ENCODE measurements at places on chromosomes 7 and 10.

DNA sequence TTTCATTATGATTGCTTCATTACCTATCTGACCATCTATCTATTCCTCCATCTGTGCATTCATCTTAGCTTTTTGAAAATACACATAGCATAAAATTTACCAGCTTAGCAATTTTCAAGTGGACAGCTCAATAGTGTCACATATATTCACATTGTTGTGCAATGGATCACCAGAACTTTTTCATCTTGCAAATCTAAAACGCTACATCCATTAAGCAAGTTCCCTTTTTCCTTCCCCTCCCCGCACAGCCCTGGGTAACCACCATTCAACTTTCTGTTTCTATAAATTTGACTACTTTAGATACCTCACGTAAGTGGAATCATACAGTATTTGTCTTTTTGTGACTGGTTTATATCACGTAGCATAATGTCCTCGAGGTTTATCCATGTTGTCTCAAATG is 78.0 kb upstream of the ADRB1 start:
- peak; percentile 90 for DNase-seq

- no peak for DNase-seq
Measured at GRCh38 chr7:101486433-101487104, 123.9 kb downstream of the COL26A1 start.

DNA sequence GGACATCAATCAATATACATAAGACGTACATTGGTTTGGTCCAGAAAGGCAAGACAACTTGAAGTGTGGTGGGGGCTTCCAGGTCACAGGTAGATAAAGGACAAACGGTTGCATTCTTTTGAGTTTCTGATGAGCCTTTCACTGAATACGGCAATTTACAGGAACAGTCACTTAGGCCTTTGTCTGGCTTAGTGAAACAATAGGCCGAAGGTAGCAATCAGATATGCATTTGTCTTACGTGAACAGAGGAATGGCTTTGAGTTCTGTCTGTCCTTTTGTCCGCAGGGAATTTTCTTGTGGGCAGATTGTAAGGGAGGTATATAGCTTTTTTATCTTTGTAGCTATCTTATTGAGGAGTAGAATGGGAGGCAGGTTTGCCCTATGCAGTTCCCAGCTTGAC is 10.8 kb upstream of the STN1 start:
- no peak for DNase-seq

DNA sequence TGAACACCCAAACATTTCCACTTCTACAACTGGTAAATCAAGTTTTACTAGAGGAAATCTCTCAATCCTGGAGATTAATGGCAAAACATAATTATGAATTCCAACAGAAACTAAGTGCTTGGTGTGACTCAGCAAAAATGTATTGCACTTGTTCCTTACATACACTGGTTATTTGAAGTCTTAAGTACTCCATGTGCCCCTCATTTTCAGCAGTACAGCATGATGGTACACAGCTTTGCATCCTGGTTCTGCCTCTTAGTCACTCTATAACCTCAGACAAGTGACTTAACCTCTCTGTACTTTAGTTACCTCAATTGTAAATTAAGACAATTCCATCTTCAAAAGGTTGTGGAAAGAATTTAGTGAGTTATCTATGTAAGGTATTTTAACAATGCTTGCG is 12.9 kb downstream of the SLC16A12 start:
- no peak for DNase-seq

GRCh38 chr7:96120445-96121225 is 201.3 kb downstream of the SLC25A13 start:
- DNase-seq = no peak

DNA sequence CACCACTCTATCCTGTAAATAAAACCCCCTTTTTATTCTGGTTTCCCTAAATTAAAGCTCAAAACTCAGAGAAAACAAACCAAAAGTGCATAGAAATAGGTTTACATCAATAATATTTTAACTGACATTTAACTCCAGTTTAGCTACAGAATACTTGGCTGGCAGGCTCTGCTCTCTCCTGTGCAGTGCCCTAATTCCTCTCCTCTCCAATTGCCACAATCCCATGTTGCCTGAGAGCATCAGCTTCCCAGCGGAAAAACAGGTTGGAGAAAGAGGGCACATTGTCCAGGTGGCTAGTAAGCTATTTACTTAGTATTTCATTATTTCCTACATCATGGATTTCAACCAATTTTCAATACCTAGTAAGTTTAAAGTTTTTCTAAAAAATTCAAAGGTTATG is 8.7 kb downstream of the SEMA3E start:
- no peak for DNase-seq

DNA sequence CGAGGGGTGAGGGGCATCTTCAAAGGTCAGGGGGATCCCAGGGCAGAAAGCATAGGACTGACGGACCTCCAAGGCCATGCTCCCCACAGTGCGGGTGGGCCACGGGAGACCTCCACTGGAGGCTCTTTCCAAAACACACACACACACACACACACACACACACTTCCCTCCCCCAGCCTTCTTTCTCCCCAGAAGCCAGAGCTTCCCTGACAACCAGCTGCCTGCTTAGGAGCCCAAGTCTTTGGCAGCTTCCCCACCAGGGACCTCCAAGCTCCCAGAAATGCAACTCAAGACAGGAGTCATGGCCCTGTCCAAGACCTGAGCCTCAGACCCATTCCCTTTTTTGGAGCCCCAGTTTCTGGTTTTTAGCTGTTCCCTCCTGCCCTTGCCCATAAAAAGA is 710 bp upstream of the C10orf105 start:
- DNase-seq = no peak

- DNase-seq = no peak
Measured at GRCh38 chr7:73364006-73364728, 36.2 kb downstream of the FKBP6 start.

DNA sequence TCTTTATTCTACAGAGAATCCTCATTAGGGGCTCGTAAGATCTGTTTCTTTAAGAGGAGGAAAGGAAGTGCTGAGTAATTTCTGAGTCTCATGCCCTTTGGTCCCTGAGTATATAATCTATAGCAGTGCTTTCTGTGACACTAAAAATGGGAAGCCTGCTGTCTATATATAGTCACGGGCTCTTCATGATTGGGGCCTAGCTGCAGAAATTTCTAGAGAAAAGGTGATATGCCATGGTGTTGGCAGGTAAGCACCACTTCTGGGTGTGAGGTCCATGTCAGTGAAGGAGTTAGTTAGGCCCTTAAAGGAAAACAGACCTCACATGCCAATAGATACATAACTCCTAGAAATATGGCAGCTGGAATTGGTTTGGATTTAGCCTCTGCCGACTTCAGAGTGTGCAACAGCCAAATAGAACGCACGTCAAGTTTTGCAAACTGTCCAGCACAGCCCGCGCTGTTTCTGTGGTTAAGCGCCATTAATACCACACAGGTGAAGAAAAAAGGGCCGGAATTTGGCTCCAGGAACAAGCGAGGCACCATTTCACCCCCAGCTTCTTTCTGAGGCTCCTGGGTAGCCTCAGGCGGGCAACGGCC is 123.2 kb downstream of the TACC2 start:
- DNase-seq = peak; percentile 50

- DNase-seq = no peak
Measured at GRCh38 chr7:46150202-46150601, 229.1 kb upstream of the IGFBP3 start.

DNA sequence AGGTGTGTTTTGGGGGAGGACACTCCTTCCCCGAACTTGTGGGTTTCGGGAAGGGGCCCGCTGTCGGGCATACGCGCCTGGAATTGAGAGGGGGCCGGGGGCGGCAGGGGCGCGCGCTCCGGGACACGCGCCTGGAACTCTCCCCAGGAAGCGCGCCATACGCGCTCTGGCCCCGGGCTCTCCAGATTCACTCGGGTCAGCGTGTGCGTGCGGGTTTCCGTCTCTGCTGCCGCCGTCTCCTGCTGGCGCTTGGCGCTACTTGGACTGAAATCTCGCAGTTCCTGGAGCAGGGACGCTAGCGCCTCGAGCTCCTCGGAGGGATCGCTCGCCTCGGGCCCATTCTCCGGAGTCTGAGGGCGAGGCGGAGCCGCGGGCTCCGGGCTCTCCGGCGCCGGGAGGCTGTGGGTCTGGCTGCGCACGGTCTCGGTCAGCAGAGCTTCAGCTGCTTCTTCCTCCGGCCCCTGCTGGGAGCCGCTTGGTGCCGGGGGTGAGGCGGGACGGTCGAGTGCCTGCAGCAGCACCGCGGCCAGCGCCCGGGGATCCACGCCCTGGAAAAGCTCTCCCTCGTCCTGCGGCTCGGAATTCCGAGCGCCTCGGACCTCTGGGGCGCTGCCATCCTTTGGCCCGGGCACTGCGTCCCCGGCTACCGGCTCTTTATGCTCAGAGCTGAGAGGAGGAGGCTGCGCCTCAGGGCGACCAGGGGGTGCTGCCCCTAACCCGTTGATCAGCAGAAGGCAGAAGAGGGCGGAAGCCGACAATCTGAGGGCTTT is 1.1 kb downstream of the VGF start:
- DNase-seq = peak; percentile 47

DNA sequence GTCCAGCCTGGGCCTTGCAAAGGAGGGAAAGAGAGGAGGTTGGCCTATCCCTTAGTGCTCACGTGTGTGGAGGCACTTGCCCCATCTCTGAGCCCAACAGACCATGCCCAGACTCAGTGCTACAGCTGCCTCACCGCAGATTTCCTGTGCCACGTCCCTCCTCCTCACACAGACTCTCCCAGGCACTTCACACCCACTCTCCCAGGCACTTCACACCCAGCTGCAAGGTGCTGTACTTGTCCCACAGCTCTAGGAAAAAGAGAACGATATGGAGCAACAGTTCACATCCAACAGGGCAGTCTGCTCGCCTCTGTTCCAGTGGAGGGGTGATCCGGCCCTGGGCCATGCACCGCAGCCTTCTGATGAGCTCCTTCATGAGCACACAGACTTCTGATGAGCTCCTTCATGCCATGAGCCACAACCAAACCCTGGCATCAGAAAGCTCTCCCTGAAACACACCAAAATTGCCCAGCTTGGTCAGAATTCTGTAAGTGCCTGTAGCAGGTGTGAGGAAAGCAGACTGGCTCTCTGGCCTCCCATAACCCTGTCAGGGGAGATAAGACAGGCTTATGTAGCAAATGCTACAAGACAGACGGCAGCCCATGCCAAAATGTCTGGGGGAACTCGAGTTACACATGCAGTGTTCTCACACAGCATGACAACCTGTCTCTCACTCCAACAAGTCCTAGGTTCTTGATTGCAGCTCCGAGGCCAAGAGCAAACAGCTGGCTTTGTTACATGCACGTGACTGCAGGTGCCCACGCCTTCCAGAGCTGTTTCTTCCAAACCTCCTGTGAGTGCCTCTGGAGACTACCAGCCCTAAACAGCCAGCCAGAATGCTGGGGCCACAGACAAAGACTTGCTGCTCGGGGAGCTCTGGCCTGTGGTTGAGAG is 348.5 kb downstream of the GRID1 start:
- DNase-seq = peak; percentile 54

- DNase-seq = no peak
Measured at GRCh38 chr7:885893-886625, 9.7 kb downstream of the GET4 start.

DNA sequence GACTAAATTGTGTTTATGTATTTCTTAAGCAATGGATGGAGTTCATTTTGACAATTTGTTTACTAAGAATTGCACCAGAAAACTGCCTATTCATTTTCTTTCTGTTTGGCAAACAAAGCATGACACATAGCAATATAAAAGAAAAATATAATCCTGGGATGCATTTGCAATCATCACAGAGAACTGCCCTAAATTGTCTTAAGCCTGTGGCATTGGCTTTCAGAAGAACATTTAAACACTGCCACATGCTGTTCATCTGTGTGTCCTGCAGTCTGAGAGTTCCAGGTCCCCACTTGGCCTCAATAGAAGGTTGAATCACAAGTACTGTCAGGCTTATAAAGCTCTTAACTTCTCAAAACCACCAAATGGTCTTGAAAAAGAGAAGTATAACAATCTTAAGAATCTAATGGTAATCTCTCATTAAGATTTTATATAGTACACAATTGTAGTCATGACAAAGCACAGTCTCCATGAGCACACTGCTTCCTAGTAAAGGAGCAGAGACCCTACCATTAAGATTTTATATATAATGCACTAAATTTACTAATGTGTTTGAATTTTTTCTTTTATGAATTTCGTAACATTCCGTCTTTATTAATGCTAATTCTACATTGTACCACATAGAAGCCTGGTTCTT is 29.9 kb downstream of the RNLS start:
- DNase-seq = peak; percentile 84

- no peak for DNase-seq
Measured at GRCh38 chr7:150948791-150949251, 29.3 kb downstream of the KCNH2 start.

DNA sequence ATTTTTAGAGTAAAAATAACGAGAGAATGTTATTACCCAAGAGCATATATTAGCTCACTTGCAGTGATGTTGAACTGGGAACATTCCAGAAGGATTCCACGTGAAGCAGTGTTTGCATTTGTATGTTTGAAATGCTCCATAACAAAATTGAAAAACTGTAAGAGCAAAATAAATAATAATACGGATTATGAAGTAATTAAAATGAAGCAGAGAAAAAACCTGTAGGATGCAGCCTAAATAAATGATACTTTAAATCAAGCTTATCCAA is 203.3 kb downstream of the BAMBI start:
- no peak for DNase-seq

- DNase-seq = no peak
Measured at GRCh38 chr10:73810358-73810734, 1.1 kb downstream of the NDST2 start.

GRCh38 chr7:70788276-70788675 is 343.7 kb upstream of the GALNT17 start:
- no peak for DNase-seq

Data from NB4 (cell line).